Adrenal gland (tissue), 19 donors: ENCODE measurements at places on chromosomes 12 and 14. TPM values are rescaled to one million over a fixed set of nuclear protein-coding genes. Genes with fewer than 3 reads are reported as not detected.

GRCh38 chr12:14252697-14253096 is 112.8 kb upstream of the ATF7IP start:
- no peak for DNase-seq
- peaks cover 33% of the 10 kb centered on the region for H3K4me1 ChIP-seq
- no peak overlapping the region for H3K27ac ChIP-seq
- no peak overlapping the region for H3K4me3 ChIP-seq
- no peaks in the 10 kb centered on the region for H3K36me3 ChIP-seq

DNA sequence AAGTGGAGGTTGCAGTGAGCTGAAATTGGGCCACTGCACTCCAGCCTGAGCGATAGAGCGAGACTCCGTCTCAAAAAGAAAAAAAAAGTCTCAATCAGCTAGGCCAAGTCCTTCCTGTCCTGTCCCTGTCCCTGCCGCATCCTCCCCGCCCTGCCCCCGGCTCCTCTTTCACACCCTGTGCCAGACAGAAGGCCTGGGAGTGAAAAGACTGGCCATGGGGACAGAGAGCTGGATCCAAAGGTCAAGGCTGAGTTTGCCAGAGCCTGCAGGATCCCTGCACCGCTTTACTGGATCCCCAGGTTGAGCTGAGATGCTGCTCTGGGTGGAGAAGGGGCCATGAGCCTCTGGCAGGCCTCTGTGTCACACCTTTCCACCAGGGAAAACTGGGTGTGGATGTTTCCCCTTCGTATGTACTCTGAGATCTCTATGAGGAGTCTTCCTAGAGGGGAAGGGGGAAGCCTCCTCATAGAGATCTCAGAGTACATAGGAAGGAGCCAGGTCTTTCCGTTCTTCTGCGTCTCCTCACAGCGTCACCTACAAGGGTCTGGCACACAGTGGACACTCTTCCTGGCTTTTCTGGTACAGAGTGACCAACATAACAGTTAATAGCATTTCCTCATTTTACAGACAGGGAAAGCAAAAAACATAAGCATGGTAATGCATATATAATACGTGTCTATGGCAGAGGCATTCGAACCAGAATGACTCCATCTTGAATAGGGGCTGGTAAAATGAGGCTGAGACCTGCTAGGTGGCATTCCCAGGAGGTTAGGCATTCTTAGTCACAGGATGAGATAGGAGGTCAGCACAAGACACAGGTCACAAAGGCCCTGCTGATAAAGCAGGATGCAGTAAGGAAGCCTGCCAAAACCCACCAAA is 35.1 kb downstream of the NINJ2 start:
- H3K4me1 ChIP-seq: no peaks in the 10 kb centered on the region
- no peak for DNase-seq
- no peaks in the 10 kb centered on the region for H3K27me3 ChIP-seq
- H3K27ac ChIP-seq: no peak overlapping the region

DNA sequence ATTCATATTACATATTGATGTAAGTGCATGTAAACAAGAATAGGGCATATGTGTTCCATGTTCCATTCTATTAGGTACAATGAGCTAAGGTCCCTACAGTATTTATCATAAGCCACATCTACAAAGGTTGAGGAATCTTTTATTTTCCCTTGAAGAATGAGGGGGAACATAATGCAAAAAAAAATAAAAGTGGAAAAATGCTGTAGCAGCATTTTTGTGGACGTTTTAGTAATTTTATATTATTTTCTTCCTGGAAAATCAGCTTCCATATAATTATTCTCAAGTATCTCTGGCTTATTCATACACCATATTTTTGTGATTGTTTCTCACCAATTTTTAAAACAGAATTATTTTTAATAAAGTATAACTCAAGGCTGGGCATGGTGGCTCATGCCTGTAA is 148.7 kb downstream of the MED13L start:
- H3K27me3 ChIP-seq: no peaks in the 10 kb centered on the region
- H3K4me1 ChIP-seq: peaks cover 82% of the 10 kb centered on the region
- DNase-seq: no peak
- no peaks in the 10 kb centered on the region for H3K36me3 ChIP-seq
- no peak overlapping the region for H3K4me3 ChIP-seq
- H3K27ac ChIP-seq: no peak overlapping the region

Gene SERPINA1
- total RNA-seq: 31.8 TPM

DNA sequence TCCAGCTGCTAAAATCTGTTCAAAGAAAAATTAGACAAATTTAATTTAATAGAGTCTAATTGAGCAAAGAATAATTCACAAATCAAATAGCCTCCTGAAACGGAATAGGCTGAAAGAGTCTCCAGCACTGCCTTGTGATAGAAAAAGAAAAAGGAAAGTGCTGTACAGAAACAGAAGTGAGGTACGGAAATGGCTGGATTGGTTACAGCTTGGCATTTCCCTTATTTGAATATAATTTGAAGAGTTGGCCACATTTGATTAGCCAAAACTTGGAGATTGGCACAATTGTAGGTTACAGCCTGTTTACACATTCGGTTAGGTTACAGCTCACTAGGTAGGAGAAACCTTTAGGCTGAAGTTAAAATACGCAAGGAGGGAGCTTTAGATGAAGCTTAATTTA is 24.8 kb upstream of the PCED1B start:
- no peak overlapping the region for H3K27ac ChIP-seq
- H3K4me3 ChIP-seq: no peak overlapping the region
- H3K36me3 ChIP-seq: no peaks in the 10 kb centered on the region
- no peaks in the 10 kb centered on the region for H3K4me1 ChIP-seq

DNA sequence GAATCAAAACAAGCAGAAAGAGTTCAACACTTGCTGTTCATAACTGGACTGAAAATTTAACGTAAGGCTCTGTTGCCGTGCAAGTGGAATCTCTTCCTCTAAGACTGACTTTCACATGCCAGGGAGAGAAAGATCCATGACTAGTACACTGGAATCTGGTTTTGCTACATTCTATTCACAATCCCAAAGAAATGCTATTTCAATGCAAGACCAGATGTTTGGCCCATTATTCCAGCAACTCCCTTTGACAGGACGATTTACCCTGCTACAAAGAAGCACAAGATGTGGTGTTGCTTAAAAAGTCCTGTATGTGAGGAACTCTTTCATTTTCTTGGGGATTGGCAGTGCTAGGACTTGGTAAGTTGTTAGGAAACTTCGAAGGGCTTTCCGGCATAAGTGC is 17.4 kb downstream of the RFC5 start:
- H3K4me1 ChIP-seq: no peaks in the 10 kb centered on the region
- no peak for DNase-seq
- no peak overlapping the region for H3K27ac ChIP-seq
- no peaks in the 10 kb centered on the region for H3K36me3 ChIP-seq
- no peak overlapping the region for H3K4me3 ChIP-seq

DNA sequence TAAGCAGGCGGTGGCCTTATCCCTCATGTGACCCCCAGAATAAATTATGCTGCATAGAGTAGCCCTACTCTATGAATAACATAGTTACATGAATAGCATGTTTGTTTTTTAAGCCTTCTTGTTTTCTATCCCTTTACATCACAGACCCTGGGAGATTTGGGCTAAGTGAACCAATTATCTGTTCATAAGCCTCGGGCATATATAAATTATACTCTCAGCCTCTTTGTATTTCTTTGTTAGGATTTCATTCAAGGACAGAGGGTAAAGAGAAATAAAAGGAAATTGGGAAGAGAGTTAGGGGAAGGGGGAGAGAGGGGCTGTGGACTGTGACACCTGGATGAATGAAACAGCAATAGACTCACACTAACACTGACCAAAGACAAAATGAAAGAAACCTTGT is 35.3 kb upstream of the RTRAF start:
- H3K36me3 ChIP-seq: no peaks in the 10 kb centered on the region
- no peak overlapping the region for H3K4me3 ChIP-seq
- H3K27ac ChIP-seq: no peak overlapping the region
- H3K27me3 ChIP-seq: no peaks in the 10 kb centered on the region
- DNase-seq: no peak

GRCh38 chr12:108689314-108690190 is 41.8 kb downstream of the CORO1C start:
- H3K27ac ChIP-seq: peak overlapping the region; percentile 98
- peak overlapping the region; percentile 2 for H3K4me3 ChIP-seq
- H3K36me3 ChIP-seq: no peaks in the 10 kb centered on the region
- no peak for DNase-seq
- peaks cover 55% of the 10 kb centered on the region for H3K4me1 ChIP-seq
- no peaks in the 10 kb centered on the region for H3K27me3 ChIP-seq

Gene NOVA1
- total RNA-seq: 3.1 TPM

GRCh38 chr12:123657211-123657610 is 13.7 kb upstream of the TCTN2 start:
- H3K36me3 ChIP-seq: peaks cover 36% of the 10 kb centered on the region
- no peak overlapping the region for H3K27ac ChIP-seq
- H3K4me3 ChIP-seq: no peak overlapping the region
- H3K27me3 ChIP-seq: no peaks in the 10 kb centered on the region
- no peaks in the 10 kb centered on the region for H3K4me1 ChIP-seq
- DNase-seq: no peak

- H3K4me3 ChIP-seq: no peak overlapping the region
- DNase-seq: no peak
- H3K27ac ChIP-seq: no peak overlapping the region
- H3K36me3 ChIP-seq: no peaks in the 10 kb centered on the region
- no peaks in the 10 kb centered on the region for H3K27me3 ChIP-seq
- H3K4me1 ChIP-seq: no peaks in the 10 kb centered on the region
These were observed 126.7 kb upstream of the RFLNA start for GRCh38 chr12:124168016-124168786.

DNA sequence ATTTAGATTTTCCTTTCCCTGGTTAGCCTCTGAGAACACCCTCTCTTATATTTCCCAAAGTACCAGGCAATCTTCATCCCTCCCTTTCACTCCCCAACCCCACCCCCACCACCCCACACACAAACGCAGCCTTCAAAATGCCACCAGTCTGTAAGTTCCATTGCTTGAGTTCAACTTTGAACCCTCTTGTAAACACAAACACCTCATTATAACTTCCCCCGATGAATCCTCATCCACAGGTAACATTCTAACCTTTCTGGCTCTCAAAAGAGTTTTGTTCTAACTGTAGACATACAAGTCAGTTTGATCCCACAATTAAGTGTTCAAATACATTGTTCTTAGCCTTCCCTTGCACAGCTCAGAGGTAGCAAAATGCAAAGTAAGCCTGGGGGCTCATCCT is 199.4 kb upstream of the FOXN3 start:
- H3K4me1 ChIP-seq: peaks cover 5% of the 10 kb centered on the region
- H3K36me3 ChIP-seq: no peaks in the 10 kb centered on the region
- no peak overlapping the region for H3K27ac ChIP-seq

- no peaks in the 10 kb centered on the region for H3K27me3 ChIP-seq
- no peak overlapping the region for H3K27ac ChIP-seq
- no peak for DNase-seq
- H3K4me1 ChIP-seq: no peaks in the 10 kb centered on the region
- H3K4me3 ChIP-seq: no peak overlapping the region
These were observed 120.5 kb downstream of the KCNMB4 start for GRCh38 chr12:70486588-70486987.

Gene OTOGL
- total RNA-seq: 0.52 TPM

DNA sequence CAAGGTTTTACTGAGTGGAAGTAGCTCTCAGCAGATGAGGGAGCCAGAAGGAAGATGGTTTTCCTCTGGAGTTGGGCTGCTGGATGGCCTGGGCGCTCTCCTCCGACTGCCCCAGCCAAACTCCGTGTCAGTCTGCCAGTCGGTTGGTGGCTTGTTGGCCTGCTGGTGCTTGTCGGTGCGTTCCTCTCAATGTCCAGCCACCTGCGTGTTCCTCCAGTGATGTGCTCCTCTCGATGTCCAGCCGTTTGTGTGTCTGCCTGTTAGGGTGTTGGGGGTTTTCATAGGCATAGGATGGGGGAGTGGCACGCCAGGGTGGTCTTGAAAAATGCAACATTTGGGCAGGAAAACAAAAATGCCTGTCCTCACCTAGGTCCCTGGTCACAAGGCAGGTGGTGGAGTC is 37.0 kb upstream of the LDHB start:
- no peaks in the 10 kb centered on the region for H3K27me3 ChIP-seq
- H3K36me3 ChIP-seq: no peaks in the 10 kb centered on the region
- no peaks in the 10 kb centered on the region for H3K4me1 ChIP-seq
- H3K27ac ChIP-seq: no peak overlapping the region
- DNase-seq: no peak

DNA sequence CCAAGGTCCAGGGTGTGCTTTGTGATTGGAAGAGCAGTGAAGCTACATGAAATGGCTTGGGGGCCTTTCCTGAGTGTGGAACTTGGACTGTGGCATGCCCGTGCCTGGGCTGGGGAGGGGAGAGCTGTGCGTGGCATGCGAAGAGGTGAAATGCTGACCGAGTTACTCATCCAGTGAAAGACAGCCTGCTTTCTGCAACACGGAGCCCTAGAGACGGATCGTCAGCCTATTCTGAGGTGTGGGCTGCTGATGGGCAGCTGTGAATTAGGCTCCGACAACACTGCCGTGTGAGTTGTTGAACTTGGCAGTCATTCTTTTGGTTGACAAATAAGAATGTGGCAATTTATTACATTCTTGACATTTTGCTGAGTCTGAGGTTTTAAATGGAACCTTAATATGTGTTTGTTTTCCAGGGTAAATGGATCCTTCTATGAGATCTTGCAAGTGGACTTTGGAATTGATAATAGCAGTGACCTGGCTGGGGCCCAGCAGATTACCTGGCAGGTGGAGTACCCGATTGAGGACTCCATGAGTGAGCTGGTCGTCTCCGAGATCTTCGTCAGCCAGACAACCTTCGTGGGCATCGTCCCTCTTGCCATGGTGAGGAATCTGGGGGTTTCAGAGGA is 453.9 kb downstream of the AACS start:
- H3K27me3 ChIP-seq: no peaks in the 10 kb centered on the region
- H3K27ac ChIP-seq: no peak overlapping the region
- no peaks in the 10 kb centered on the region for H3K4me1 ChIP-seq
- no peaks in the 10 kb centered on the region for H3K36me3 ChIP-seq
- no peak for DNase-seq

GRCh38 chr14:33792009-33792719 is 158.7 kb downstream of the EGLN3 start:
- no peak overlapping the region for H3K4me3 ChIP-seq
- H3K27ac ChIP-seq: no peak overlapping the region
- DNase-seq: no peak
- no peaks in the 10 kb centered on the region for H3K27me3 ChIP-seq
- H3K4me1 ChIP-seq: peaks cover 5% of the 10 kb centered on the region

Gene RNF212B
- total RNA-seq: not detected
